ENCODE measurements at places on chromosomes 3 and 15. TPM values are rescaled to one million over a fixed set of nuclear protein-coding genes. Genes with fewer than 3 reads are reported as not detected.

GRCh38 chr15:29596266-29596665 lies 226.0 kb downstream of the TJP1 start:
- no peak for DNase-seq

- DNase-seq, result peak; percentile 72
Observed at GRCh38 chr3:194876403-194877095, 190.9 kb downstream of the FAM43A start.

DNA sequence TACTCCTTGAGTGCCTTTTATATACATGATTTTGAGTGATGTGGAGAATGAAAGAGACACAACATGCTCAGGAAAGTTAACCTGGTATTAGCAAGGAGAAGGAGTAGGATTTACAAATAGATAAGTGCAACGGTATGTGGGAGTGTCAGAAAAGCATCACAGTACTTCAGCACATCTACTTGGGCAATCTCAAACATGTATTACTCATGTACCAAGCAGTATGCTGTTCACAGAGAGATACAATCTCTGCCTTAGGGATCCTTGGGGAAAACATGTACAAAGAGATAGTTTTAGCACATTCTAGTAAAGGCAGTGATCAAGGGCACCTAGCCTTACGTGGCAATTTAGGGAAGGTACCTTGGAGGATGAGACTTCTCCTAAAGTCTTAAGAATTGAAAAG lies 146.5 kb downstream of the FILIP1L start:
- no peak for DNase-seq

DNA sequence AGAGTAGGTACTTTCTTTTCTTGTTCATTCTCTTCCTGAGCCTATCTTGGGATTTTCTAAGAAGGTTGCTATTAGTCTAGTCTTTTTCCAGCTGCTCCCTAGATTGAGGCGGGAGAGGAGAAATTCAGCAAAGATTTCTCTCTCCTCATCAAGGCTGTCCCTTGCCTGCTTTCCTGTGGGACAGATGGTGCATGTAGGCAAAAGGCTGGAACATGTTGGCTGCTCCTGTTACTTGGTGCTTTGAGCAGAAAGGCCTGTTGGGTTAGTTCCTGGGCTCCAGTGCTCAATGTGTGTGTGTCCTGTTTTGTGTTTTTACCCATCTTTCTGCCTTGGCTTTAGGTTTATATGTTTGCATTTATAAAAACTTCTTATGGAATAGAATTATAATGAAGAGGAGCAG lies 9.1 kb upstream of the SNRPN start:
- DNase-seq, result no peak

DNA sequence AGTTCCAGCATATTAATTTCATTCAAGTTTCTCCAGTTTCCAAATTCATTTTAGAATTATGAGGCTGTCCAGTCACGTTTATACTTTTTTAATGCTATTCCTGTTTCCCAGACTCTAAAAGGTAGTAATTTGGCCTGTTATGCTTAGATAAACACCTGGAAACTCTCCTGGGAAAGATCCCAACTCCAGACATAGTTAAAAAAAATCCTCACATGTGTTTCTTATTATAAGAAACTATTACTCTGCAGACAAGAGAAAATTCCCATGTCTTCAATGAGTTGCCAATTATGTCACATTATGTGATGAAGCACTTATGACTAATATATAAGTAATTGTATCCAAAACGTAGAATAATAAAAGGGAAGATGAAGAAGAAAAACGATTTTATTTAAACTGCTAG lies 137.1 kb upstream of the TMC3 start:
- DNase-seq, result no peak

DNA sequence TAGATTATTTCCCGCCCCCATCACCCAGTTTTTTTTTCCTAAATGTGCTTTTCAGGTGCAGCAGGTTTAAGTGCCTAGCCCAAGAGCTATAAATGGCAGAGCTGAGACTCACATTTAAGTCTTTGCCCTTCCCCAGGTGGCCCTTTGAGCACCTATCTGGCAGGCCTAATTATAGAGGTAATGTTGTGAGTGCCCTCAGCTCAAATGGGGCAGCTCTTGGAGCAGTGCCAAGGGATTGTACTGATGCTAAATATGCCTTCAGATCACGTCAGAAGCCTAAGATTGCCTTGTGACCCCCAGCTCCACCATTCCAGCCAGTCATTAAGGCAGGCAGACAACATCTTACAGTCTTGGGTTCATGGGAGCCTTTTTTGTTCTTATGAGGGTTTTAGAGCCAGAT lies 159.5 kb downstream of the RPLP1 start:
- DNase-seq, result peak; percentile 62

DNA sequence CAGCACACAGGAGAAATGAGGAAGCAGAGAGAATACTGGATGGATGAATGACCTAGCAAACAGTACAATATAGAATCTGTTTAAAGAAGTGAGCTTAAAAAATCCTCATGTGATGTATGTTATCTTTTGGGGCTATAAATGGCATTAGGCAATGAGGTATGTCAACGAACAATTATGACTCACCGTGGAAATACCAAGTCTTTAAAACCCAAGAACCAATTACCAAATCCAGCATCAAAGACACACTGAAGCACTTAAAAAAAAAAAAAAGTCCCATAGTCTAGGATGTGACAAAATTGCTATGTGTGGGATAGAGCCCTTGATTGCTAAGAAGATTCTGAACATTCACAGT lies 36.3 kb upstream of the HERC1 start:
- no peak for DNase-seq

The RASGRP1 gene
- total RNA-seq, result 0.26 TPM

The SEMA3F gene
- 11.8 TPM for total RNA-seq

GRCh38 chr3:143998266-143998665 lies 26.6 kb downstream of the DIPK2A start:
- no peak for DNase-seq

DNA sequence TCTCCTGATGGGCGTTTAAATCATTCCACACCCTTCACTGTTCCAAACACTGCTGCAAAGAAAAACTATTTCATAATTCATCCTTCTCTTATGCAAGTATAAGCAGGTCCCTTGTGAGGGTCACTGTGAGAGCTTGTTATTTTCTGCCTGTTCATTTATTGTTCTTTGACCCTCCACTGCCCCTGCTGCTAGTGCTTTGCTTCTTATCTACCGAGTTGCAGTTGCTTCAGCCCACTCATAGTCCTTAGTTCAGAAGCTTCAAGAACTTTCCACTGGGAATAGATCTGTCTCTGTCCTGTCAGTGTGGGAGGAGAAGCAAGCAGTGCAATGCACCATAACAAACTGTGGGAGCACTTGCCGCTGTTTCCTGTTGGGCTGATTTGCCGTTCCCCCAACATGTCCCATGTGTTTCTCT lies 39.8 kb downstream of the RIOX2 start:
- DNase-seq, result no peak

DNA sequence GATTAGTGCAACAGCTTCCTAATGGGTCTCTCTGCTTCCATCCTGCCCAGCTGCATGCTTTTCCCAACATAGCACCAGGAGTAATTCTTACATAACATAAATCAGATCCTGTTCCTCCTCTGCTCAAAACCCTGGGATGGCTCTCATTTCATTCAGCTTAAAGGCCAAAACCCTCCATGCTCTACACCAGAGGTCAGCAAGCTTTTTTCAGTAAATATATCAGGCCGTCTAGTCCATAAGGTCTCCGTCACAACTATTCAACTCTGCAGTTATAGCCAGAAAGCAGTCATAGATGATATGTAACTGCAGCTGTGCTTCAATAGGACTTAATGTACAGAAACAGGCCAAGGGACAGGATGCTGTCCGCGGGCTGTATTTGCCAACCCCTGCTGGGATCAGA lies 202.8 kb upstream of the UBE2E2 start:
- no peak for DNase-seq

The ELL3 gene
- total RNA-seq, result 1.6 TPM

The AADAC gene
- total RNA-seq, result not detected

GRCh38 chr3:105223815-105224214 lies 142.9 kb upstream of the ALCAM start:
- DNase-seq, result no peak

GRCh38 chr15:45429941-45430792 lies 51.8 kb upstream of the GATM start:
- DNase-seq, result peak; percentile 92

The EAF2 gene
- 2.4 TPM for total RNA-seq

GRCh38 chr3:71232175-71232679 lies 351.3 kb downstream of the FOXP1 start:
- DNase-seq, result no peak

GRCh38 chr3:124064050-124064449 lies 72.1 kb upstream of the ROPN1 start:
- no peak for DNase-seq

The RAP2B gene
- total RNA-seq, result 15.9 TPM

The CLDN11 gene
- total RNA-seq, result 13.8 TPM

DNA sequence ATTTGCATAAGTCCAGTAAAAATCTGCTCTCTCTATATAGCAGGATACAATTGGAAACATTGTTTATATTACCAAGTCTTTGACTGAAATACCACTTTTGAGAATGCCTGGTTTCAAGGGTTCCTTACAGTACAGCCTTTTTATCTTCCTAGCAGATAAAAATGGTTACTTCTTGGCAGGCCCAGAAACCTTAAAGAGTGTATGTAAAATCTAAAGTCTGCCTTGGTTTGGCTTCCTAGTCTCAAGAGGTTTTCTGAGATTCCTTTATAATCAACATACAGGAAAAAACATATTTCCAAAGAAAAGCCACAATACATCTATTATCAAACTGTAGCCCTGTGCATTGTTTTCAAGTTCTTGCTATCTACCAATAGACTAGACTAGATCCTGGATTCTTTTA lies 84.6 kb downstream of the PLSCR2 start:
- no peak for DNase-seq

The DPPA4 gene
- total RNA-seq, result 1.8 TPM

DNA sequence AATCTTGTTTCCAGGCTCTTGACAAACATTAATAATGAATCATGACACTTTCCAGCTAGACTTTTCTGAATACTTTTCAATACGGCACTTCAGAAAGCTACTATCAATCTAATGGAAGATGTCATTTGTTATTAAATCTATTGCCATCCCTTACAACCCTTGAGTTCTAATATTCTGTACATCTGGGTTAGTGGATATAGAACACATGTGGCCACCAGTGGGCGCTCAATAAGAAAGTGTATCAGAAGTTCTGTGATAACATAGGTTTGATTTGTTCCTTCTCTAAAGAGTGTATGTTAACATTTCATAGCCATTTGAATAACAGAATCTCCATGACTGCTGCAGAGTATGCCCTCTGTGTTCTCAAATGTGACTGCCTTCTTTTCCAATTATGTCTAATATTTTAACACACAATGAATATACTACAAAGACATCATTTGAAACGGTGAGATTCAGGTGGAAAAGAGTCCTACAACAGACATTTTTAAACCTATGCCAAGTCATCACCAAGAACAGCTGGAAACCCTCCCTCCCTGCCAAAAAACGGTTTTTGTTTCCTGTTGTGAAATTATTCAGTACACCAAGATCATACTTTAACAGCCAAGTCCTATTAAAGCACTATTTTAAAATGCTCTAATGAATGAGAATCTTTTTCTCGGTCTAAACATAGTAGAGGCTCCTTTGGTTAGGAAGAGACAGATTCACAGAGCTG lies 22.2 kb downstream of the ALDH1A2 start:
- DNase-seq, result no peak

The NDN gene
- total RNA-seq, result 27.8 TPM

The ISLR2 gene
- 6.1 TPM for total RNA-seq

- no peak for DNase-seq
Observed at GRCh38 chr3:20462226-20462625, 276.2 kb upstream of the SGO1 start.

The CD200 gene
- 0.27 TPM for total RNA-seq

The PPP2R3A gene
- 19.2 TPM for total RNA-seq

The ACP3 gene
- not detected for total RNA-seq

DNA sequence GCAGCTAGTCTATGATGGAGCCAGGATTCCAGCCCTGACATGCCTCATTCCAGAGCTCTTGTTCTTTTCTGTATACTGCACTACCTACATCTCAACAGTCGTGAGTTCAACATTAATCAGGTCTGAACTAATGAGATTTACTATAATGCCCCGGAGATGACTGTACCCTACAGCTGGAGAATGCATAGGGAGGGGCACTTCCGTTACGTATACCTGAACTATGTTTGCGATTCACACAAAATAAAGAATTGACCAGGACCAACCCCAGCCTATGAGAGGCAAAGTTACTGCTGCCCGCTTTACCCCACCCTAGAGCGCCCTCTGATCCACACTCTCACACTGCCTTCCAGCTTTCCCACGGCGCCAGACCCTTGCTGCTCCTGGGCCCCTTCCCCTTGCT lies 97.0 kb downstream of the IGF2BP2 start:
- no peak for DNase-seq

DNA sequence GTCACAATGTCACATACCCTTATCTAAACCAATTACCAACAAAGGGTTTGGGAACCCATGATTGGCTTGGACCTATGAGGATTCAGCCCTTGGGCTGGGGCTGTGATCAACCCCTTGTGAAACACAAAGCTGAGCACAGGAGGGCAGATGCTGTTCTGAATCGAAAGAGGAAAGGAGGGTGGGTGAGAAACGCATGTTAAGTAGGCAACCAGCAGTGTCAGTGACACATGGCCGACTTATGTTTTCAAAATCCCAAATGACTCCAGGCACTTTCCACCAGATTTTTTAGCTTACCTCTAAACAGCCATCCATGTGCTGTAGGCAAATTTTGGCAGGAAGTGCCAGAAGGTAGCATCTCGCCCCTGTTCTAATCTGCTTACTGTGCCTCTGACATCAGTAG lies 34.1 kb upstream of the KLHL25 start:
- DNase-seq, result no peak

GRCh38 chr3:63228677-63229076 lies 49.4 kb upstream of the SYNPR start:
- DNase-seq, result no peak

The LHFPL4 gene
- not detected for total RNA-seq

DNA sequence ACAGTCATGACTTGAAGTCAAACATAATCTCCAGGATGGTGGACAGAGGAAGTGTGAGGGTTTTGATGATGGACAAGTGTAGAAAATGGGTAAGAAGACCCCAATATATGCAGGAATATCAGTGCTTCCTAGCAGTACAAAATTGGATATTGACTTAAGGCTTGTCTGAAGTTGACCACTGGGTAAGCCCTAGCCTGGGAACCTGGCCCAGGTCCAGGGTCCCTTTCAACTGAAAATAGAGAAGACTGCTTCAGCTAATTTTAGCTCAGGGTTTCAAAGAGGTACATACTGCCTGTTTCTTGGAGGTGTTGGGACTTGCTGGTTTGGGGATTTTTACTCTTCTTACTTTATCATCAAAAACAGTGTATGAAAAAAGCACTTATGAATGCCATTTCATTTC lies 4.7 kb downstream of the NR1D2 start:
- DNase-seq, result no peak

Data from osteocyte (in vitro differentiated cells).